ENCODE measurements at places on chromosomes 6 and 20. TPM values are rescaled to one million over a fixed set of nuclear protein-coding genes. Genes with fewer than 3 reads are reported as not detected.

DNA sequence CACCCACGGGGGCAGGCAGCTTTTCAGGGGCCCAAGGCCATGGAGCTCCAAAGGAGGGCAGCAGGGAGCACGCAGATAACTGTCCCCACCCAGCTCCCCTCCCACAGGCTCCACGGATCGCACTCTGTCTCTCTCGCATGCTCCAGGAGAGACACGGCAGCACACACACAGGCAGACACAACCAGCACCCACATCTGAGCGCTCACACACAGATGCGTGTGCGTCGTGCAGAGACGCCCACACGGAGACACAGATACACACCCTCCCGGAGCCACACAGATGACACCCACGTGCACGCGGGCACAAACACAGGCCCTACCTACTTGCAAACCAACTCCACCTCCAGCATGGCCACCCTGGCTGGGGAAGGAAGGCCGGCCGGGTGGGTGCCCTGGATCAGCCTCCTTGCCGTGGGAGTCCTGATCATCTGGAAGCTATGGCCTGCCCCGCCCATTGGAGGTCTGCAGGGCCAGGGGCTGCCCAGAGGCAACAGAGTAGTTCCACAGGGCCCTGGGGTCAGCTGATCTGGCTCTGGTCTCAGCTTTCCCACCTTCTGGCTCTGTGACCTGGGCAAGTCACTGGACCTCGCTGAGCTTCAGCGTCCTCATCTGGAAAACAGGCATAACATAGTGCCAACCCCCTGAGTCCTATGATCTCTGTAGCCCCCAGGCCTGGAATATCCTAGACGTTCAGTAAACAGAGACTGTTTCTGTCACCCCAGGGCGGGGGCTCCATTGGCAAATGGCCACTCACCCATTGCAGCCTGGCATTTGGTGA is 31.5 kb downstream of the AAR2 start:
- no peak for DNase-seq

EDN1 gene
- 6.3 TPM for total RNA-seq

DNA sequence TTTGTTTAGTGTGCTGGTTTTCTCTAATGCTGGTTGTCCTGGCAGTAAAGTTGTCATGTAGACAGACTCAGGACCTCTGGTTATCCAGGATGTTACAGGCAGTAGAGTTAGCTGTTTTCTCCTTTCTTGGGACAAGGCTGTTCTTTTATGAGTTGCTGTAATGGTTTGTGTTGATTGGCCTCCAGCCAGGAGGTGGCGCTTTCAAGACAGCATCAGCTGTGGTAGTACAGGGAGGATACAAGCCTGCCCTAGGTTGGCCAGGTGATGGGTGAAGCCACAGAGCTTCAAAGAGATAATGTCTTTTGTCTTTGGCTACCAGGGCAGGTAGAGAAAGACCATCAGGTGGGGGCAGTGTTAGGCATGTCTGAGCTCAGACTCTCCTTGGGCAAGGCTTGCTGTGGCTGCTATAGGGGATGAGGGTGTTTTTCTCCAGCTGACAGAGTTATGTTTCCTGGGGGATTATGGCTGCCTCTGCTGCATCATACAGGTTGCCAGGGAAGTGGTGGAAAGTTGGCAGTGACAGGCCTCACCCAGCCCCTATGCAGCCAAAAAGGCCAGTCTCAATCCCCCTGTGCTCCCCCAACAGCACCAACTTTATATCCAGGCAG is 127.2 kb upstream of the TAB2 start:
- DNase-seq: no peak

JAG1 gene
- total RNA-seq: 133 TPM

DNA sequence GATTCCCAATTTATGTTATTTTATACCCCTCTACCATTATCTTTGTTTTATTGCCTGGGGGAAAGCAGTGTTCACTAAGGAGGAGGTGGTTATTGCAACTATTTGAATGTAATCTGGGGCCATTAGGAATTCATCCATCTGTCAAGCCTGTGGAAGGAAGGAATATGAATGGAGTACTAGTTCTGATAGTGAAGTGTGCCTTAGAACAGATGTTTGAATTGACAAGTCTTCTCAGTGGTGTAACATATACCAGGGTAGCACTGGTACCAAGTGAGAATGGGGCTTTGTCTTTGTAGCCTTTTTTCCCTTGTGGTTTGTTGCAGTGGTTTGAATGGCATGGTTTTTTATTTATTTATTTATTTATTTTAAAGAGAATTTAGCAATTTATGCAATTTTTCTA is 27.9 kb upstream of the HDAC2 start:
- DNase-seq: no peak
